ENCODE measurements at places on chromosomes 7 and 10. TPM values are rescaled to one million over a fixed set of nuclear protein-coding genes. Genes with fewer than 3 reads are reported as not detected.

Gene TMEM168
- total RNA-seq: 21.1 TPM

Gene CUBN
- total RNA-seq: 1.6 TPM

Gene PRPS1L1
- total RNA-seq: not detected

Gene KNDC1
- 0.36 TPM for total RNA-seq

Gene MACC1
- total RNA-seq: 5.5 TPM

Gene CAMK1D
- total RNA-seq: 36.9 TPM

Gene LAMTOR4
- total RNA-seq: 124 TPM

Gene PALD1
- total RNA-seq: 1.4 TPM

Gene TACR2
- total RNA-seq: not detected

Gene SFTPA1
- not detected for total RNA-seq

Gene SPDYE5
- total RNA-seq: not detected

GRCh38 chr7:24438232-24438631, 135.0 kb upstream of the PALS2 start:
- no peaks in the 10 kb centered on the region for H3K36me3 ChIP-seq
- DNase-seq: no peak
- no peak overlapping the region for H3K27ac ChIP-seq
- no peaks in the 10 kb centered on the region for H3K27me3 ChIP-seq

DNA sequence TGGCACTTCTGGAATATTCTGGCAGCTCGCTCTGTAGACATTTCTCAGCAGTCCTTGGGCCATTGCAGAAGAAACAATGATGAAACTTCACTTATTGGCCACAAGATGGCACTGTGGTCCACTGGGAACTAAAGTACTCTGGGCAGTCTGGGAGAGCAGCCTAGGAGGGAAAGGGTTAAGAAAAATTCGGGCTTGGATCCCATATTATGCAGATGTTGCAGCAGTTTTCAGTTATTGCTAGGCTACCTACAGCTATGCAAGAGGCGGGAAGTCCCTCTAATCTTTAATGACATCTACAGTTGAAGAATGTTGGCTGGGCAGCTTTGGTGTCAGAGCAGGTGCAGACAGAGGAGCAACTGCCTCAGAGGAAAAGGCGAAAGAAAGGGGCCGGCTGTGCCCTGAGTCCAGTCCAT, 201.7 kb upstream of the PRSS58 start:
- no peak overlapping the region for H3K27ac ChIP-seq
- H3K4me3 ChIP-seq: no peak overlapping the region
- no peaks in the 10 kb centered on the region for H3K36me3 ChIP-seq
- DNase-seq: no peak
- peaks cover 5% of the 10 kb centered on the region for H3K4me1 ChIP-seq

DNA sequence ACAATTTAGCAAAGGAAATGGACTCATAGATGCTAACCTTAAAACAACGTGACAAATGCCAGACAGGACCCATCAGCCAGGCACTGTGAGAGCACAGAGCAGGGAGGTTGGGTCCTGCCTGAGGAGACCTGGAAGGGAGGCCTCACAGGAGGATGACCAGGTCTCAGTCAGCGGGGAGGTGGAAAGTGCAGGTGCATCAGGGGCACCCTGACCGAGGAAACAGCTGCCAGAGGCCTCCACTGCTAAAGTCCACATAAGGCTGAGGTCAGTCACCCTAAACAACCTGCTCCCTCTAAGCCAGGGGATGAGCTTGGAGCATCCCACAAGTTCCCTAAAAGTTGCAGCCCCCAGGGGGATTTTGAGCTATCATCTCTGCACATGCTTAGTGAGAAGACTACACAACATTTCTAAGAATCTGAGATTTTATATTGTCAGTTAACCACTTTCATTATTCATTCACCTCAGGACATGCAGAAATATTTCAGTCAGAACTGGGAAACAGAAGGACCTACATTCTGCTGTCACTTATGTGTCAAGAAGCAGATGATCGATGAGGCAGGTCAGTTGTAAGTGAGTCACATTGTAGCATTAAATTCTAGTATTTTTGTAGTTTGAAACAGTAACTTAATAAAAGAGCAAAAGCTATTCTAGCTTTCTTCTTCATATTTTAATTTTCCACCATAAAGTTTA, 157.6 kb upstream of the LANCL2 start:
- no peak overlapping the region for H3K27ac ChIP-seq
- no peaks in the 10 kb centered on the region for H3K4me1 ChIP-seq
- H3K27me3 ChIP-seq: no peaks in the 10 kb centered on the region
- no peaks in the 10 kb centered on the region for H3K36me3 ChIP-seq
- no peak overlapping the region for H3K4me3 ChIP-seq
- DNase-seq: no peak

DNA sequence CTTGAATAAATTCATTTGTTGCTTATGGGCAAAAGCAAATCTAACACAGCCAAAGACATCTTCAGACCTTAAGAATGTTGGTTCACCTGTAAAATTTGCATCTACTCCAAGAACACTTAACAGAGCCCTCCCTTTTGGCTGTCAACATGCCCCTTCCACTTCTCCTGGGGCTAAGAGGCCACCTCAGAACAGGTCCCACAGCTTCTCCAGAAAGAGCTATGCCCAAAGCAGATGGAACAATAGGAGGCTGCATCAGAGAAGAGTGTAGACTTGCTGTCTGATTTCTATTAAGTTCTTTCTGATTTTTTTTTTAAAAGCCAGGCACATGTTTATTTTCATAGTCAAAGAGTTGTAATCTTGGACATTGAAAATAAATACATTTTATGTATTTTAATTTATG, 26.1 kb upstream of the TRIL start:
- no peak overlapping the region for H3K4me3 ChIP-seq
- peaks cover 10% of the 10 kb centered on the region for H3K4me1 ChIP-seq
- DNase-seq: no peak
- no peaks in the 10 kb centered on the region for H3K36me3 ChIP-seq

DNA sequence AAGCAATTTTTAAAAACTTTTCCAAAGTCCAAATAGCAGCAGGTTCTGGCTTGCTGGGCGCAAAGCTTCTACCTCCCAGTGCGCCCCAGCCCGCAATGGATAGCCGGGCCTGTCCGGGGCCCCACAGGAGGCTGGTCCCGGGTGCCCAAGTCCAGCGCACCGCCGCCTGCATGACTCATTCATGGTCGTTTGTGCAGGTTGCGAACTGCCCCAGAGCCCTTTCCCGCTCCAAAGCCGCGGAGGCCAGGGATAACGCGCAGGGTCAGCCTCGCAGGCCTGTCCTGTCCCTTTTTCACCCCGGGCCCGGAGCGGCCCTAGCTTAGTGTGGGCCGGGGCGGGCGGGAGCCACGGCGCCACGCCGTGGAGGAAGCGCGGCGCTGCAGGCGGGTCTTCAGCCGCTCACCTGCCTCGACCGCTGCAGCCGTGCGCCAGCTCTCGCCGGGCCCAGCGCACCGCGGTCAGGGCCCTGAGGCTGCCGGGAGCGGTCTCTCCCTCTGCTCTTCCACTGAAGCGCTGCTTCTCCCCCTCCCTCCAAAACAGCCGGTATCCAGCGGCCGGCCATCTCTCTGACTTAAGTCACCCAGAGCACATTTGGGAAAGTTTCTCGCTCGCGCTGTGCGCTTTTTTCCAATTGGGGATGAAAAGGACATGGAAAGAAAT, 1.7 kb upstream of the EGR2 start:
- H3K4me3 ChIP-seq: peak overlapping the region; percentile 100
- peaks cover 44% of the 10 kb centered on the region for H3K4me1 ChIP-seq
- peaks cover 6% of the 10 kb centered on the region for H3K36me3 ChIP-seq
- DNase-seq: peak; percentile 79
- peak overlapping the region; percentile 96 for H3K27ac ChIP-seq

- DNase-seq: peak; percentile 37
- H3K36me3 ChIP-seq: no peaks in the 10 kb centered on the region
- no peaks in the 10 kb centered on the region for H3K27me3 ChIP-seq
- H3K27ac ChIP-seq: no peak overlapping the region
Observed at GRCh38 chr10:130491693-130492050, 355.5 kb downstream of the GLRX3 start.

GRCh38 chr7:92603089-92603445, 12.9 kb upstream of the FAM133B start:
- DNase-seq: no peak
- no peak overlapping the region for H3K4me3 ChIP-seq
- H3K27me3 ChIP-seq: no peaks in the 10 kb centered on the region
- no peaks in the 10 kb centered on the region for H3K4me1 ChIP-seq
- no peak overlapping the region for H3K27ac ChIP-seq

GRCh38 chr10:78215645-78216044, 182.0 kb downstream of the RPS24 start:
- DNase-seq: peak; percentile 16
- no peak overlapping the region for H3K27ac ChIP-seq
- no peaks in the 10 kb centered on the region for H3K4me1 ChIP-seq
- H3K36me3 ChIP-seq: no peaks in the 10 kb centered on the region
- no peak overlapping the region for H3K4me3 ChIP-seq

DNA sequence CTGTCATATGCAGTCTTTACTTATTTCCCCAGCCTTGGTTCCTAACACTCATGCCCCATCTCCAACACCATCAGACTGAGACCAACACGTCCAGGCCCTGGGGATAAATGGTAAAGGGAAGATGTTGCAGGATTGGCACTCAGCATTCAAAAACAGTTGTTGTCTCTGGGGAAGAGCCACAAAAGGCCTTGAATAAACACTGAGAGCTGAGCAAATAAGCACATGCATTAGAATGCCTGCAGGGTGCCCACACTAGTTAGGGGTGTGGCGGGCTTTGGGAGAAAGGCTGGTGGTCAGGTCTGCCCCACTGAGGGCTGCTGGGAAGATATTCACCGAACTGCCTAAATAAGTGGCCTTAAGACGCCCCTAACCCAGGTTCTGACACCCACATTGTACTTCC, 391.0 kb downstream of the GFRA1 start:
- H3K4me3 ChIP-seq: no peak overlapping the region
- no peak for DNase-seq
- H3K36me3 ChIP-seq: no peaks in the 10 kb centered on the region
- H3K27ac ChIP-seq: no peak overlapping the region
- no peaks in the 10 kb centered on the region for H3K4me1 ChIP-seq
- no peaks in the 10 kb centered on the region for H3K27me3 ChIP-seq

DNA sequence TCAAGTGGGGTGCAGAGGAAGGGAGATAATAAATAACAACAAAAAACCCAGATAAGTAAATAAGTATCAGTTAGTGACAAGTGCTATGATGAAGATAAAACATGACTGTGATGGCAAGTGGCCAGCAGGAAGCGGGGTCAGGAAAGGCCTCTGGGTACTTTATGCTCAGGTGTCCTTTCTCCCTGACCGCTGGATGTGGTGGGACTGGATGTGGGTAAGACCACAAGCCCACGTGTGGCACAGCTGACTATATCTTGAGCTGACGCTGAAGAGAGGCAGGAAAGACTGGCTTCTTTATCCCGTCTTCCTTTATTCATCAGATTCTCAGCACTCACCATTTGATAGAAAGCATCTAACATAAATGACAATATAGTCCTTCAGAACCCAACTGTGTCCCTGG, 87.8 kb downstream of the CREB5 start:
- DNase-seq: no peak
- peaks cover 17% of the 10 kb centered on the region for H3K27me3 ChIP-seq
- H3K36me3 ChIP-seq: no peaks in the 10 kb centered on the region
- no peak overlapping the region for H3K27ac ChIP-seq
- H3K4me1 ChIP-seq: peaks cover 9% of the 10 kb centered on the region

GRCh38 chr10:89915021-89915420, 213.6 kb downstream of the KIF20B start:
- no peak overlapping the region for H3K27ac ChIP-seq
- H3K4me3 ChIP-seq: no peak overlapping the region
- DNase-seq: no peak
- H3K36me3 ChIP-seq: no peaks in the 10 kb centered on the region
- peaks cover 15% of the 10 kb centered on the region for H3K27me3 ChIP-seq
- H3K4me1 ChIP-seq: no peaks in the 10 kb centered on the region

GRCh38 chr7:139613971-139614411, 90.5 kb downstream of the CLEC2L start:
- peaks cover 10% of the 10 kb centered on the region for H3K4me1 ChIP-seq
- no peaks in the 10 kb centered on the region for H3K27me3 ChIP-seq
- H3K4me3 ChIP-seq: no peak overlapping the region
- peaks cover 45% of the 10 kb centered on the region for H3K36me3 ChIP-seq

DNA sequence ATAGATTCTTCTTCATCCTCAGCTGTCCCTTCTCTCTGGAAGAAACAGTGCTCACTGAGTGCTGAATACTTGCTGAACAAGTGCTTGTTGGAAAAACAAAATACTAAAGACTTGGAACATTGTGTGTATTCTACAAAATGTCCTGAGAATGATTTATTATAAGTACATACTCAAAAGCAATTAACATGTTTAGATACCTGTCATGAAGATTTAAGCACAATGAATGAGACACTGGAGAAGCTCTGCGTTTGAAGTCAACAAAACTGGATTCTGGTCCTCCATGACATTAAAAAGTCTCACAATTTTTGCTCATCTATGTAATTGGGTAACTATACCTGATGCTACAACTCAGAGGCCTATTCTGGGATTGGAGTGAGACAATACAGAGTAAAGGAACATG, 34.8 kb upstream of the LAMB1 start:
- H3K27ac ChIP-seq: no peak overlapping the region
- no peaks in the 10 kb centered on the region for H3K36me3 ChIP-seq
- no peak overlapping the region for H3K4me3 ChIP-seq
- H3K27me3 ChIP-seq: peaks cover 20% of the 10 kb centered on the region
- no peak for DNase-seq

GRCh38 chr7:15306296-15306695, 255.5 kb downstream of the AGMO start:
- no peaks in the 10 kb centered on the region for H3K4me1 ChIP-seq
- peaks cover 5% of the 10 kb centered on the region for H3K36me3 ChIP-seq
- no peak overlapping the region for H3K4me3 ChIP-seq
- DNase-seq: no peak
- no peak overlapping the region for H3K27ac ChIP-seq
- H3K27me3 ChIP-seq: no peaks in the 10 kb centered on the region

DNA sequence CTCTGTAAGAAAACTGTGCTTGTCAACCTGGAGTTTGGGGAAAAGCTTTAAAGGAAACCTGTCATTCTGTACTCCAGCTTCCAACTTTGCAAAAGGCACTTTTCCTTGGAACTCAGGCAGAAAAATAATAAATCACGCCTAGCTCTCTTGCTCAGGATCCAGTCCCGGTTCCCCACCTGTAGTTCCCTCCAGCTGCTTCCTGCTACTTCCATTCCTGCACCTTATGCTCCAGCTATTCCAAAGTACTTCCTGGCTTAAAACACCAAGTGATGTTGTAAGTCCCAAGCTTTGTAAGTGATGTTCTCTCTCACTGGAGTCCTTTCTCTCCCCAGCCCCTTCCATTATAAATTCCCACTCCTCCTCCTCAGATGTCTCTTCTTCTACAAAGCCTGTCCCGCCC, 98.6 kb downstream of the GRM8 start:
- no peak for DNase-seq
- peaks cover 6% of the 10 kb centered on the region for H3K27me3 ChIP-seq
- H3K36me3 ChIP-seq: no peaks in the 10 kb centered on the region
- H3K27ac ChIP-seq: no peak overlapping the region
- no peak overlapping the region for H3K4me3 ChIP-seq
- no peaks in the 10 kb centered on the region for H3K4me1 ChIP-seq
